ENCODE measurements at places on chromosomes 4 and X. TPM values are rescaled to one million over a fixed set of nuclear protein-coding genes. Genes with fewer than 3 reads are reported as not detected.
A peak's percentile ranks its signal among the peaks of the same experiment; 100 is the strongest.

The FGF13 gene
- total RNA-seq, result 1.8 TPM

The PRR32 gene
- total RNA-seq, result not detected

The TSR2 gene
- total RNA-seq, result 20.1 TPM

The TBL1X gene
- total RNA-seq, result 13.9 TPM

The DCAF8L2 gene
- not detected for total RNA-seq

The FGG gene
- total RNA-seq, result not detected

The FOXO4 gene
- 2.2 TPM for total RNA-seq

The VEGFD gene
- not detected for total RNA-seq

The P2RY8 gene
- under 0.01 TPM for total RNA-seq

DNA sequence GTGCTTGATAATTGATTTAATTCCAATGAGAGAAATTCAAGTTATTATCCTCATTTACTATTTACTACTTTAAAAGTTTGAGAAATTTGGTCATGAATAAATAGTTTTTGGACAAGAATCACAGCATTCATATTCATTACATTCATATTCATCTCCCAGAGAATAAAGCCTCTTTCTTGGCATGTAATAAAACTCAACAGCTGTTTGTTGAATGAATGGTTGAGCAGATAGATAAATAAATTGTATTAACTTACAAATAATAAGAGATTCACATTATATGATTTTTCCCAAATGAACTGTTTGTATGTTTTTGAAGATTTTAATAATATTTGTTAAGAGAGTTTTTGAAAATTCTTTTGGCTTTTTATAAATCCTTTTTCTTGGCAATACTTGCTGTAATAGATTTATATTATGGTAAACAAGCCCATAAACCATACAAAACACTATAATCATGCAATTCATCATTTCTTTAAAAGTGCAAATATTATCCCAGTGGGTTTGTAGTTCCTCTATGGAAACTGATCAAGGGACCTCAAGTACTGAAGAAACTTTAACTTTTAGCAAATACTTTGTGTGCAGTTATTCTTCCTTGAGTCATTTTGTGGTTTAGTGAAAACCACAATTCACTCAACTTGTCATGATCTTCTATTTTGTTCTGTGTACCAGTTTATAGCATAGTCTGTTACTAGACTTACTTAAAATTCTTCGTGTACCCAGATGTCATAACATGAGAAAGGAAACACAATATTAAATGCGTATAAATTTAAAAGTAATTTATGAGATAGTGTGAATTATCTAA lies 371.8 kb downstream of the ADGRL3 start:
- DNase-seq, result peak; percentile 52

GRCh38 chr4:102541697-102542096 lies 40.5 kb downstream of the NFKB1 start:
- no peak for DNase-seq

GRCh38 chrX:68935362-68935761 lies 106.5 kb downstream of the EFNB1 start:
- no peak for DNase-seq

GRCh38 chr4:106717091-106717490 lies 319.0 kb downstream of the DKK2 start:
- peak; percentile 7 for DNase-seq

GRCh38 chrX:120269373-120270035 lies 18.9 kb downstream of the ZBTB33 start:
- no peak for DNase-seq

DNA sequence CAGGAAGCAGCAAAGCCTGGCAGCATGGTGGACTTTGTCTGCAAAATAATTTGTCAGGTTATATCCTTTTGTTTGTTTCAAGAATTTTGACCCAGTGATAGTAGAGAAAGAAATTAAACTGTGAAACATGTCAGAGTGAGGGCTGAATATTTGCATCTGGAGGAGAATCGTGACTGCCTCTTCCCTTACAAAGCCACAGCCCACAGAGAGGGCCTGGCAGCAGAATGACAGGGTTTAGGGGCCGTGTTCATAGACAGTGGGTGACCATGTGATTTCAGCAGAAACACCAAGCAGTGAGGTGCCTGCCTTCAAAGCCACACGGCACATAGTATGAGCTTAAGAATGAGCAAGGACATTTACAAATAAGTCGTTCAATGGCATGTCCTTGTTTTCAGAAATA lies 24.4 kb upstream of the PLAC8 start:
- DNase-seq, result no peak

- peak; percentile 97 for DNase-seq
These were observed 99.4 kb upstream of the PGRMC2 start for GRCh38 chr4:128386761-128387599.

DNA sequence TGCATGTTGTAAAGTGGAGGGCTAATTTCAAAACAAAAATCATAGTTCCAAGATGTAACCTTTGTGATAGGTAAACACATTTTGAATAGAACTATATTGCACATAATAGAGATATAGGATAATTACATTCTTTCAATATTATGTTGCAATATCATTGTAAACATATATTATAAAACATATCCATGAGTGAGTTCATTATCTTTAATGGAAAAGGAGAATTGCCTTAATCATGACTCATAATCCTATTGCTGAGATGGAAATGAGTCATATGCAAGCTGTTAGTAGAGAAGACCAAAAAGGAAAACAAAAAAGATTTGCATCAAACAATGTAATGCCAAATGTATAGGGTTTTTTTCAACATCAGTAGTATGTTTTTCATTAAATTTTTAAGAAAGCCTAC lies 73.7 kb upstream of the WDR44 start:
- peak; percentile 14 for DNase-seq

- no peak for DNase-seq
These were observed 366.5 kb downstream of the MID1IP1 start for GRCh38 chrX:39167791-39168190.

GRCh38 chrX:150364347-150365050 lies 1.4 kb downstream of the MAMLD1 start:
- DNase-seq, result no peak

GRCh38 chrX:54529151-54529550 lies 868 bp upstream of the GNL3L start:
- DNase-seq, result no peak

- no peak for DNase-seq
These were observed 39.6 kb downstream of the PALLD start for GRCh38 chr4:168536448-168536847.

DNA sequence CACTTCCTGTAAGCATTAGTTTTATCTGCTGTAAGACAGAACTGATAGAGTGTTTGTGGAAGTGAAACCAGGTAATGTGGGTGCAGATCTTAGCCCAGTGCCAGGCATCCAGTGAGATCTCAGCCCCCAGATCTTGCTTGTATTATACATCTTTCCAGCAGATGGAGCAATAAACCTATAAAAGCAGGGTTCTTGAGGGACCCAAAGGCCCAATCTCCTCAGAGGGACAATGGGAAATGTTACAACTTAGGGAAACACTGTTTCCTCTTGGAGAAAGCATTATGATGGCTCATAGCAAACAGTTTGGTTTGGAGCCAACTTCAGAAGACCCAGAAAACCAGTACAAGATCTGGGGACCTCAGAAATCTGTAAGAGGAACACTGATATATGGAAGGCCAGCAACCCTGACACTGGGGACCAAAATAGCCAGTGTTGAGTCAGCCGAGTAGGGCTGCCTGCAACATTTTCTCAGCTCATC lies 206.3 kb downstream of the SLC7A11 start:
- peak; percentile 74 for DNase-seq

DNA sequence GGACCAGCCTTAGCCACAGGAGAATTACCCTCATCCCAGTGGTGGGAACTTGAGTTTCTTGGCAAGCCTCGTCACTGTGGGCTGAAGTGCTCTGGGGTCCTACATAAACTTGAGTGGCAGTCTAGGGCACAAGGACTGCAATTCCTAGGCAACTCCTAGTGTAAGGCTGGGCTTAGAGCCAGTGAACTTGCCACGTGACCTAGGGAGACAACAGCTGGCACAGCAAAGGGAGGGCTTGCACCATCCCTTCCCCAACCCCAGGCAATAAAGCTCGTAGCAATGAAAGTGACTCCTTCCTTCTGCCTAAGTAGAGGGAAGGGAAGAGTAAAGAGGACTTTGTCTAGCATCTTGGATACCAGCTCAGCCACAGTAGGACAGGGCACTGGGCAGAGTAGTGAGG lies 81.8 kb downstream of the TEX11 start:
- DNase-seq, result peak; percentile 25

DNA sequence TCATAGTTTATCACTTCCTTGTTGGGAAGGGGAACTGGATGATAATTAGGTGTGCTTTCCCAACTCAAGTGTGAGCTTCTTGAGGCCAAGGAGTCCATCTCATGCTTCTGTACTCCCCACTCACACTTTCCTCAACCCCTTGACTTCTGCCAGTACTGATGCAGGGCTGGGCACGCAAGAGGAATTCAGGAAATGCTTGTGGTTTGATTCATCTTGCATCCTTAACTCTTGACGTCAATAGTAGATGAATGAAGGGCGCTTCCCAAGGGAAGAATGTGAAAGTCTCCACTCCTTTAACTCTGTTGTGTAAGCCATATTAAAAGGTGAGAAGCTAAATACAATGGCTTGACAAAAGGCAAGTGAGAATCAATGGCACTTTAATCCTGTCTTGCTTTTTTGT lies 101.8 kb downstream of the AGTR2 start:
- DNase-seq, result no peak

All from LHCN-M2 (cell line).